ENCODE measurements at places on chromosomes 1 and 21.
A peak's percentile ranks its signal among the peaks of the same experiment; 100 is the strongest.

DNA sequence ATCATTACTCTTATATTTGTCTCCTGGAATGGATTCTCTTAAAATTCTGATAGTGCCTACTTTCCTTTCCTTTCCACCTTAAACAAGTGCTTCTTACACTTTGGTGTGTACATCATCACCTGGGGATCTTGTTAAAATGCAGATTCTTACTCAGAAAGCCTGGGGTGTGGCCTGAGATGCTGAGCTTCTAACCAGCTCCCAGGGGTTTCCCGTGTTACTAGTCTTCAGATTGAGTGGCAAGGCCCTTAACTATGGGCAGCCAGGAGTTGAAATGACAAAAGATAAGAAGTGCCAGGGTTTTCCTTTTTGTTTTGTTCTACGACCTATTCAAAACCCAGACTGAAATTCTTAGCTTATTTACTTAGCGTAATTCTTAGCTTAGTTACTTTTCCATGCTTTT is 159.2 kb downstream of the HFM1 start:
- no peak for DNase-seq

DNA sequence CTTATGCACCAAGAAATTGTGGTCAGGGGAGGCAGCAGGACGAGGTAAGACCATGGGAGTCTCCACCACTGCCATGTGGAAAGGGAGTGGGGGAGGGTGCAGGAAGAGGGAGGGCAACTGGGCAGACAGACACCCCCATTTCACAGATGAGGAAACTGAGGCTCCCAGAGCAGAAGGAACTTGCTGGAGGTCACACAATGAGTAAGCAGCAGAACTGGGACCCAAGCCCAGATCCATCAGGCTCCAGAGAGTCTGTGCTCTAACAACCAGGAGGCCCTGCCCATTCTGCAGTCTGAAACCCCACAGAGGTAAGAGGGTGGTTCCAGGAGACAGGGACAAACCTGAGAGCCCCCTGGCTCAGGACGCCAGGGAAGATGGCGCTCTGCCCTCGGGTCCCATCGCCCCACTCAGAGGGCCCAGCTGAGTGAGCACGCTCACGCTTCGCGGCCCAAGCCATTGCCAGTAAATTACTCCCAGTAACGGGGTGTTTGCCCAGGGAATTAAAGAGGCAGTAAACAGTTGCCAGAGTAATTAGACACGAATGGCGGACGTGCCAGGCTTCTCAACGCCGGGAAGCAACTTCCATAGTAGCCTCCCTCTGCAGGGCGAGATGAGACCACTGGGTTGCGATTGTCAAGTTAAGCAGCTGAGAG is 59.2 kb downstream of the MATN1 start:
- DNase-seq = no peak

DNA sequence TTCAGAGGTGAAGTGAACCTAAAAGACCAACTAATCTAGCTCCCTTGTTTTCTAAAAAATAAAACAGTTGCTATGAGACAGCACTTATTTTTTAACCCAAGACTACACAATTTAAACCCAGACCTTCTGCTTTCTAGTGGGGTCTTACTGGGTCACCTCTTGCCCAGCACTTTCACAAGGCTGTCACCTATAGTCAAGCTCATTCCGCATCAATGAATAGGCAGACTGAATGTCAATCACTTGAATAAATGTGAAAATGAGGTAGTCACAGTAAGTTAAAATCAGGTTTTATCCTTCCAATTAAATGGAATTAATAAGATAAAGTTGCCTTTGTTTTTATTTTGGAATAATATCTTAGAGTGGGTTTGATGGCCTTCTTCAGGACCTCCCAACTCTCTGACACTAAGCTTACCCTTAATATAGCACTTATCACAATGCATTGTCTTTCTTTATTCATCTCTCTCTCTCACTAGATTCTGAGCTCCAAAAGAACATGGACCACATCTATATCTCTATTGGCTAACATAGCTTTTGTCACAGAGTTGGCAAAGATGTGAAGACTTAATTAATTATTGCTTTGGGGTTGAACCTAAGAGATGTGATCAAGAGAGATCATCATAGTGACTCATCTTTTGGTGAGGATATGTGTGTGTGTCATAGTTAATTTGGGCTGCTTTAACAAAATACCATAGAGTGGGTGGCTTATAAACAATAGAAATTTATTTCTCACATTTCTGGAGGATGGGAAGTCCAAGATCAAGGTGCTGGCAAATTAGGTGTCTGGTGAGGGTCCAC is 248.7 kb upstream of the DAB1 start:
- DNase-seq = no peak

- DNase-seq = peak; percentile 78
Measured at GRCh38 chr1:224245188-224245587, 62.1 kb downstream of the DEGS1 start.

DNA sequence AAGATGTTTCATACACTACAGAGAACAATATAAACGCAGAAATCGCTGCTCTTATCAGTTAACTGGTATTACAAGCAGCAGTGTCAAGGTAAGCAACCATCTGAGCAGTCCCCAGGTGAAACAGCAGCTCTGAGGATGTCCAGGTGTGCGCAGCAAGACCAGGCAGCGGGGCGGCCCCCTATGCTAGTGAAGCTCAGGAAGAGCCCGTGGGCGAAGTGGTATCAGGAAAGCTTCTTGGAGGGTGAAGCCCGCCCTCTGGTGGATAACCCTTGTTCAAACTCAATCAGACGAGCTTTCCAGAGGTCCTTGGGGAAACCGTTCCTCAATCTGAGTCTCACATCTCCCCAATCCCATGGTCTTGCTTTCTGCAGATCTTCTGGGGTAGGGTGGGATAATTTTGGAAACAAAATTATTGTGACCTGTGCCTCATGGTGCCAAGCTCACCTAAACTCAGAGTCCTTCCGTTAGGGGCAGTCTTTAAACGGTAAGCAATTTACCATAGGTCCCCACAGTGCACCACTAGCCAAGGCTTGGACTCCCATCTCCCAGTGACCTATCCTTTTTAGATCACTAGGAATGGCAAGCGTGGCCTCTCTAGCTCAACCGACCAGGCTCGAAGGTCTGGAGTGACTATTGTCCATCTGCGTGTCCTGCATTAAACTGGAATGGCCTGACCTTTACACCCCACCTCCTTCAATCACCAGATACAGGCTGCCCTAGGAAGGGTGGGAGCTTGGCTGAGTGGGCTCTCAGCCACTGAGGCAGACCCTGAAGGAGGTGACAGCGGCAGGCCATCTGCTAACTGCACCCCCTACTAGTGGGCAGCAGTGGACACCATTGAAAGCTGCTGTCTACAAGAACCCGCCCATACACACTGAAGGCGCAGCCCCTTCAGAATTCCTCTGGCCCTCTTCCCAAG is 13.6 kb upstream of the FAM110D start:
- DNase-seq = peak; percentile 78

- DNase-seq = no peak
Measured at GRCh38 chr1:22117851-22118250, 25.0 kb downstream of the WNT4 start.

GRCh38 chr1:93960641-93961147 is 51.5 kb upstream of the GCLM start:
- DNase-seq = peak; percentile 8

DNA sequence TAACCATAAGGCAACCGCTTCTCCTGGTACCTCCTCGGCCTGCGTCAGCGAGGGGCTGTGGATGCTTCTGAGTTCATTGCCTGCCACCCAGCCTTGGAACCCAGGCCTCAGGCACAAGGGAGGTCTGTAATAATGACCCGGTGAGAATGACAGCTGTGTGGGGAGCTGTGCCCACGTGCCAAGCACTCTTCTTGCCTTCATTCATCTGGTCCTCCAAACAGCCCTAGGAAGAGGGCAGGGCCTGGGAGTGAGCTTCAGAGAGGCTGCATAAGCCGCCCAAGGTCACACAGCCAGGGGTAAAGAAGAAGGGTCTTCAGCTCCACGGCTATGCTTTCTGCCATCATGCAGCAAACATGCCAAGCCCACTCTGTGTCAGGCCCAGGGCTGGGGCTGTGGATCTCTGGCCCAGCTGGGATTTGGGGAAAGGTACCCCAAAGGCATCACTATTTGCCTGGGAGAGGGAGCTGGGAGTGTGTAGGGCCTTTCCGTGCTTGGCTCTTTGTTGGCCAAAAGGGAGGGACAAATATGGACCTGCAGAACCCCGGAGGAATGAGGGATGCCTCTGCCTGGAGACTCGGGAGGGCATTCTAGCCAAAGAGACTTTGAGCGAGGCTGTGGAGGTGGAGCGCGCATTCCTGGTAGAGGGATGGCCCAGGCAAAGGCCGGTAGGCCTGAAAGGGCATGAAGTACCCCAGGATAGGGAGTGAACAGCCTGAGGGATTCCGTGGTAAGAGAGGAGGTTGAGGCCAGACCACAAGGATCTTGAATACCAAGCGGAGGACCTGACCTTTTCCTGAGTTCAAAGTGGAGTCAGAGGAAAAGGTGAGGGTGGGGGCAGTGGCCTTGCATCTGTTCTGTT is 10.1 kb upstream of the EDN2 start:
- no peak for DNase-seq

DNA sequence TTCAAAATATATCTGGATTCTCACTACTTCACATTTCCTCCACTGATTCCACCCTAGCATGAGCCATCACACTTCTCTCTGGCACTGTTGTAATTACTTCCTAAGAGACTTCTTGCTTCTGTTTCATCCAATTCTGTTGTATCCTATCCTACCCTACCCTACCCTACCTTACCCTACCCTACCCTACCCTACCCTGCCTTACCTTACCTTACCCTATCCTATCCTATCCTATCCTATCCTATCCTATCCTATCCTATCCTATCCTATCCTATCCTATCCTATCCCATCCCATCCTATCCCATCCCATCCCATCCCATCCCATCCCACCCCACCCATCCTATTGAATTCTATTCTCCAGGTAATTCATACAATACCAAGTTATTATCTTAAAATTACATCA is 29.7 kb downstream of the KCNA2 start:
- no peak for DNase-seq

Measured in iris pigment epithelial cell (primary cell).